NCI-H774 (cell line): ENCODE measurements at places on chromosomes 11 and 22.

DNA sequence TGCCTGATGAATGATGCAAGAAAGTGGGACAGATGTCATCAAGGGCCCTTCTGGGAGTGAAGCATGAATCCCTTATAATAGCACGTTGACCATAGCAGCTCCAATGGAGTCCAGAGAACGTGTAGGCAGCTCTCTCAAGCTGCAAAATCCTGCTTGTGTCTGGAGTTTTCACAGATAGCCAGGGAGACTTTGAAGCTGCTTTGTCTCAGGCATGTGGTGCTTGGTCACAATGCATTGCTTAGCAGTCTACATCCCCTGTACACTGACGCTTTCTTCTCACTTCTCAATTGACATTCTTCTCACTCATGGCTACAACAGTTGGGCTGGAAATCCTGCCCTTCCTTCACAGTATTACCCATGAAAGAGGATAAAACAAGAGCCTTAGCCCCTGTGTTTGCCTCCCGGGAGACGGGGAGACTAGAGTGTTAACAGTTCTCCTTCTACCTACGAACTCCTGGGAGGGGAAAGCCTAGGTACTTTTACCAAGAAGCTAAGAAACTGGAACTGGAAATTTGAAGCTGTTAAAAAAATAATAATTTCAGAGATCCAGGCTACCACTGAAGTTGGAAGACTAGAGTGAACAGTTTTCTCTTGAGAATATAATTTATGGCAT is 20.7 kb upstream of the MMP7 start:
- no peak for DNase-seq

DNA sequence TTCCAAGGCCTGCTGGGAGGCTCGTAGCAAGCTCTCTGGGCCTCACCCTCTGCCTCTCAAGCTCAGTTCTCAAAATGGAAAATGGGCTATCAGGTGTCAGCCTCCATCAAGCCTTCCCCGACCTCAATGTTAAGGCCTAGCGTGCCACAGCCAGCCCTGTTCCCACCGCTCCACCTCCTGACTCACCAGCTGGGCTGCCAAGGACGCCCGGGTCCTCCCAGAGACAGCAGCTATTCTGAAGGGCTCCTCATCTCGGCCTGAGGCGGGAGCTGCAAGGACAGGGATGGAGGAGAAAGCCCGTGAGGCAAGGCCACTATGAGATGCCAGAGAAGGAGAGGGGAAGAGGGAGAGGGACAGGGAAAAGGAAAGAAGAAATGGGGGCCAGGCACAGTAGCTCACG is 19.9 kb downstream of the ARAP1 start:
- no peak for DNase-seq

- DNase-seq, result no peak
These were observed 22.5 kb upstream of the KRTAP5-6 start for GRCh38 chr11:1674173-1675131.

DNA sequence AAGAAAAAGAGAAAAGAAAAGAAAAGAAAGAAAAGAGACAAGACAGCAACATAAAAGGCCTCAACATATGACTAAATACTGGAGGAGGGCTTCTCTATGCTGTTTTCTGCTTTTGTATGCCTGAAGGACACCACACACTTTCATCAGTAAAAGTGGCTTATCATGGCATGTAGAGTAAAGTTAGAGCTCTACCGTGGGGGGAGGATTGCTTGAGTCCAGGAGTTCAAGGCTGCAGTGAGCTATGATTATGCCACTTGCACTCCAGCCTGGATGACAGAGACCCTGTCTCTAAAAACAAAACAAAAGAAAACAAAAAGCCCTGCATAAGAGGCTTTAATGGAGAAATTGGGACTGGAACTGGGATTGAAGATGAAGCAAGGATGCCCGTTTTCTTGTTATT is 5.7 kb downstream of the PTS start:
- DNase-seq, result no peak
